Cortex of kidney (tissue), 1 donor: ENCODE measurements at places on chromosomes 16 and 17.

GRCh38 chr17:8776248-8776647 is 17.9 kb upstream of the SPDYE4 start:
- DNase-seq, result no peak

- no peak for DNase-seq
Observed at GRCh38 chr17:73553311-73553710, 90.9 kb downstream of the SDK2 start.

- DNase-seq, result no peak
Observed at GRCh38 chr16:4270091-4270490, 2.7 kb downstream of the TFAP4 start.

- DNase-seq, result no peak
Observed at GRCh38 chr16:55815320-55815719, 17.6 kb downstream of the CES1 start.

GRCh38 chr16:15732416-15732815 is 82.4 kb downstream of the NDE1 start:
- no peak for DNase-seq

- no peak for DNase-seq
Observed at GRCh38 chr17:13230350-13231264, 212.8 kb upstream of the ELAC2 start.

DNA sequence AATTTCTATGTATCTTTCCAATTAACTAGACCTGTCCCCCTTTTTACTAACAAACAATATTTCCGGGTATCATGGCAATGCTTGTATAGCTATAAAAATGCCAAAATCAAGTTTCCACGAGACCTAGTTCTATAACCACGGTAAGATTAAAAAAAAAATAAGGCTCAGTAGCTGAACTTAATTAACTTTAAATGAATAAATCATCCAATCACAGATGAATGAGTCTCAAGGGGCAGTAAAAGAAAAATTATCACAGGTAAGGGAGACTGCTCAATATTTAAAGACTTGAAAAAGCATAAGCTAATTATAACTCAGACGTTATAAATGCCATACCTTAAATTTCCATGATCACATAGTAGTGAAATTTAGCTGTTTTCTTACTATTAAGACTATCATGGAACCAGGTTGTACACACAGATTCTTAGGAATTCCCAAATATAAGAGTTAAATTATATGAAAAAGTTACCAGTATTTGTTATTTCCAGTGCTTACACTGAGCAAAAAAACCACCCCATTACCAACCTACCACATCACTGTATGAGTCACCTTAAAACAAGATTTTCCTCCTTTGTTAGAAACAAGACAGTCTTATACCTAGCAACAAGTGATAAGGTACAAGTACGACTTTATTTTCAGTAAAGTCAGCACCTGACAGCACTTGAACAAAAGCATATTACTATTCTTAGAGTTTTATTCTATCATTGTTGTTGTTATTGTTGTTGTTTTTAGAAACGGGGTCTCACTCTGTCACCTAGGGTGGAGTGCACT is 20.6 kb downstream of the SSH2 start:
- DNase-seq, result no peak

DNA sequence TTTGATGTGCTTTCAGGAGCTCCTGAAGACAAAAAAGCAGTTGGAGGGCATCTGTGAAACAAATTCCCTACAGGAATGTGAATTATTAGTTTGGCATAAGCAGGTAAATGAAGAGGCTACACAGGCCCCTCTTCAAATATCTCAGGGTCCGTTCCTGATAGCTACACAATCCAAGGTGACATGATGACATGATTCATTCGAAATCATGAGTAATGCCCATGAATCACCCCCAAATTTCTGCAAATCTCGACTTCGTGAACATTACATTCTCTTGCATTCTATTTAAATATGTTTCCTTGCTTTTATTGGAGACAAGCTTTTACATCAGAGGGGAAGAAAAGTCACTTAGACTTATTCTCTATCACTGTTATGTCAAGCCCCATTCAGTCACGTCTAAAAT is 22.3 kb downstream of the GAN start:
- DNase-seq, result no peak

DNA sequence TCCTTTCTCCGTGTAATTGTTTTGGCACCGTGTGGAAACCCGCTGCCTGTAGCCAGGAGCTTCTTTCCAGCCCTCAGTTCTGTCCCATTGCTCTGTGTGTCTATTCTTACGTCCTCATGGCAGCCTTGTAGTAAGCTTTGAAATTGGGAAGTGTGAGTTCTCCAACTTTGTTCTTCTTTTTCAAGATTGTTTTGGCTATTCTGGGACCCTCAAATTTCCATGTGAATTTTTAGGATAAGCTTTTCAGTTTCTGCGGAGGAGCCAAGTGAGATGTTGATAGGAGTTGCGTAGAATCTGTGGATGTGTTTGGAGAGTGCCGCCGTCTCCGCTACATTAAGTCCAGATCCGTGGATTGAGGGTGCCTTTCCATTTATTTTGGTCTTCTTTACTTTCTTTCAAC is 15.2 kb downstream of the CHMP6 start:
- DNase-seq, result no peak

GRCh38 chr17:71032746-71033273 is 863.5 kb downstream of the KCNJ2 start:
- no peak for DNase-seq

DNA sequence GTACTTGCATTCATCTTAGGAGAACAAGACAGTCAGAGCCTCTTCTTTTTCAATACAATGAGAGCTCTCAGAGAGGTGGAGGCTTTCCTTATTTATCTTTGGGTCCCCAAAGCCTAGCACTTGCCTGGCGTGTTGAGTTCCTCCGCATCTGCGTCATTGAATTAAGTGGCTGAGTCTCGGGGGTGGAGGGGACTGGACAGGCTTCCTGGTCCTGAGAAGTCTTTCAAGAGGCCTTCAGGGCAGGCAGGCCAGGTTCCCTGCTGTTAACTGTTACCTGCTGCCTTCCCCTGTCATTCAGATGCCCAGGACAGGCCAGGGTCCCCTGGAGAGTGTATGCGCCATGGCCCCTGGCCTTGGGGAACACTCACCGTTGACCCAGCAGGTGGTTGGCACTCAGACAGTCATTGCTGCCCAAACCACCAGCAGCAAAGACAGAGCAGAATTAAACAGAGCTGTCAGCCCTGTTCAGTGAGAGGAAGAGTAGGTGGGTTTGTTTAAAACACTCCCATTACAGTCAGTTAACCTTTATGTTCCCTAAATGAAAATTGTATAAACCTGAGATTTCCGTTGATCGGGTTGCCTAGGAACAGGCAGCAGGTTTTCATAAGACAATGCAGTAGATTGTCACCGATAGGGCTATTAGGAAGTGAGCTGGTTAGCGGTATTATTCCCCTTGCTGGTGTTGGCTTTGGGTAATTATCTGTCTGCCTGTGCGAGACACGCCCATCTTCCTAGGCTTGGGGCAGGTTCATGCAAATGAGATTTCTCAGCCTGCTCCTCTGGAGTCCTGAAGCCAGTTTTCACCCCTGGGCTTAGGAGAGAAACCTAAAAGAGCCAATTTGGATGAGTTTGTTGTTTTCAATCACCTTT is 132.7 kb downstream of the CCDC182 start:
- DNase-seq, result no peak

GRCh38 chr17:82014432-82014831 is 8.2 kb downstream of the CENPX start:
- DNase-seq, result no peak

DNA sequence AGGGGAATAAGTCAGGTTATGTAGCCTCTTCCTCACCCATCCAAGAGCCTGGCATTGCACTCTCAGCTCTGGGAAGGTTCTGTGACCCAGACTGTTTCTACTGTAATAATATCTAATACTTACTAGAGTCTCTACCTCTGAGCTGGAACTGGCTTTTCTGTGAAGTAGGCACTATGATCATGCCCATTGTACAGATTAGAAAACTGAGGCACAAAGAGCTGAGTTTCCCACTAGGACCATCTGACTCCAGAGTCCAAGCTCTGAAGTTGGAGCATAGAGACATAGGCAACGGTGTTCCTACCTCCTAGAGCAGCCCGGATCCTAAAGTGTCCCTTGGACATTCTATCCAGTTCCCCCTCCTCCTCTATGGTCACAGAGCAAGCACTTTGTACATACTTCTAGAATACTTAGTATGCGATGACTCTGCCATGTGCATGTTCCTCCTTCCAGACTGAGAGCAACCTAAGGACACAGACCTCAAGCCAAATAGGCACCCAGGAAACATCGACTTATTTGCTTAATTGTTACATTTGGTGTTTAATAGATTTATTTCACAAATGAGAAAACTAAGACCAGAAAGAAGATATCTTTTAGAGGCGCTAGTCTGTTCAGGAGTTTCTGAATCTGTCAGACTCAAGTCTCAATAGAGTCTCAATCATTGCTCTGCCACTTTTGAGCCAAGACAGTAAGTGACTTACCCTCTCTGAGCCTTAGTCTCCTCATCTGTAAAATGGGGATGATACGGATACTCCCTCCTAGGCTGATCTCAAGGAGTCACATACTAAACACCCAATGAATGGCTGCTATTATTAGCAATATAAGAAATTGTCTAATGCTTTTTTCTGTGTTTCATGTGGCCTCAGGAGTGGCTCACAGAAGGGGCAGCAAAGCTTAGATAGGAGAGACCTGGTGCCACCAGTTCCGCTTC is 3.6 kb downstream of the CLEC19A start:
- no peak for DNase-seq

DNA sequence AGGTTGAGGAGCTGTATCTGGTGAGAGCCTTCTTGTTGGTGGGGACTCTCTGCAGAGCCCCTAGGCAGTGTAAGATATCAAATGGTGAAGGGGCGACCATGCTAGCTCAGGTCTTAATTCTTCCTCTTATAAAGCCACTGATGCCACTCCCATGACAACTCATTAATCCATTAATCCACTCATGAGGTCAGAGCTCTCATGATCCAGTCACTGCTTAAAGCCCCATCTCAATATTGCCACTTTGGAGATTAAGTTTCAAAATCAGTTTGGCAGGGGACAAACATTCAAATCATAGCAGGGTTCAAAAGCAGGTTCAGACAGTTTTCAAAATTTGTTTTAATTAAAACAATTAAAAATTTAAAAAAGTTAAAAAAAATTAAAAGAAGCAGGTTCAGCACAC is 13.1 kb upstream of the SPECC1 start:
- DNase-seq, result no peak

- no peak for DNase-seq
Observed at GRCh38 chr17:48549914-48550501, 5.1 kb upstream of the HOXB2 start.

DNA sequence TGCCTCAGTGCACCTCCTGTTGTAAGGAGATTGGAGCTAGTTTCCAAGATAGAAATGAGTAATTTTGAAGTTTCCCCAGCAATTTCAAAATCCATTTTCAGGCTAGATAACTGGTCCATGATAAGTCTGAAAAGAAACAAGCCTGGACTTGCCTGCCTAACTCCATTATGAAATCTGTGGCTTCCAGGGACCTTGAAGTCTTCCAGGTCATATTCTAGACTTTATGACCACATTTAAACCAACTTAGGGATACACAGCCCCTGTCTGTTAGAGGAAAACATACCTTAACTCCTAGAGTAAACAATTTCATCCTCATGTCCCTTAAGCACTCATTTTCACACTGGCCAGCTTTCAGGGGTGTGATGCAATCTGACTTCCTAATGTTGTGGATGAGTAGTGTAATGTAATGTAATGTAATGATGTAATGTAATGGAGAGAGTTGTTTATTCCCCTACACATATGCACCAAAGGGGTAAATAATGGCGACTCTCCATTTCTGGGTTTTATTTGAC is 96.7 kb upstream of the FAM20A start:
- no peak for DNase-seq
